WTC11 (cell line): ENCODE measurements at places on chromosomes 6 and 20. TPM values are rescaled to one million over a fixed set of nuclear protein-coding genes. Genes with fewer than 3 reads are reported as not detected.

SOX4 gene
- total RNA-seq, result 167 to 182 TPM (median 169 TPM) in 3 replicates

TRERF1 gene
- total RNA-seq, result 22.3 to 24.3 TPM (median 23.9 TPM) in 3 replicates

EYA2 gene
- 0.64 to 1.5 TPM (median 0.76 TPM) in 3 replicates for total RNA-seq

CUL7 gene
- total RNA-seq, result 20.8 to 27.9 TPM (median 27.0 TPM) in 3 replicates

PCK1 gene
- total RNA-seq, result 0.17 to 0.30 TPM (median 0.21 TPM) in 3 replicates

SMOC2 gene
- total RNA-seq, result 3.3 to 3.9 TPM (median 3.6 TPM) in 3 replicates

CST4 gene
- not detected in 3 replicates for total RNA-seq

KCNG1 gene
- 31.2 to 34.6 TPM (median 31.6 TPM) in 3 replicates for total RNA-seq

CD83 gene
- 5.5 to 7.5 TPM (median 7.4 TPM) in 3 replicates for total RNA-seq

SCGN gene
- total RNA-seq, result not detected in 3 replicates

LRFN2 gene
- 1.3 to 1.6 TPM (median 1.4 TPM) in 3 replicates for total RNA-seq

DNA sequence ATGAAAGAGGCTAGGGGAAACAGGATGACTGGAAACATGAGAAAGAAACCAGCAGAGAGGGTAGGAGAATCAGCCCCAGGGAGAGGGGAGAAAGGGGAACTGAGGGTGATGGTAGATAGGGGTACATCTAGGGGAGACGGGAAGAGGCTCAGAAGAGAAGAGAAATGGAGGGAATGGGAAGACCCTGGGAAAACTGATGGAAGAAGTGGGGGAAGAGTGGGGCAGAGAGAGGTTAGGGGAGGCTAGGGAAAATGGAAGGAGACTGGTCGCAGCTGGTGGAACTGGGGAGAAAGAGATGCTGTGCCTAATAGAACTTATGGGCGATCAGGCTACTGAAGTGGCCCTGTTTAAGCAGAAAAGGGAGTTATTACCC is 548 bp downstream of the PROCR start:
- no peak for DNase-seq

DNA sequence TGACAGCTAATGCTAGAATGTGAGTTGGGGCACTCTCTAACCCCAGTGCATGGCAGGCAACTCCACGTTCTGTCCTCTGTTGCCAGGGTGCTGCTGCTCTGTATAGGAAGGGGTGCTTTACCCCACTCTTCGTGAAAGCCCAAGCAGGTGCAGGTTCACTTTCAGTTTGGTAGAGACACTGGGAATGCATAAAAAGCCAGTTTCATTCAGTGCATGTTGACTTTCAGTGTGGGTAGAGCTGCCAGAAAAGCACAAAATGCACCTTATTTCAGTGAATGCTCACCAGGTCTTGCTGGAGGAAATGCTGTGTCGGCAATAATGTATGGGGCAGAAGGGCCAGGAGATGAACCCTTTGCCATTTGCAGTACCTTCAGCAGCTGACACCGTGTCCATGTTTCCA is 62.1 kb upstream of the ADGRB3 start:
- DNase-seq, result no peak

- DNase-seq, result peak; percentile 55
These were observed 691 bp downstream of the ASF1A start for GRCh38 chr6:118894425-118895260.

GRCh38 chr6:74074645-74075044 is 378.6 kb downstream of the CD109 start:
- DNase-seq, result no peak

- DNase-seq, result no peak
These were observed 41.4 kb downstream of the PHACTR3 start for GRCh38 chr20:59645761-59646171.

GRCh38 chr6:84356907-84357306 is 129.5 kb upstream of the CEP162 start:
- no peak for DNase-seq

DNA sequence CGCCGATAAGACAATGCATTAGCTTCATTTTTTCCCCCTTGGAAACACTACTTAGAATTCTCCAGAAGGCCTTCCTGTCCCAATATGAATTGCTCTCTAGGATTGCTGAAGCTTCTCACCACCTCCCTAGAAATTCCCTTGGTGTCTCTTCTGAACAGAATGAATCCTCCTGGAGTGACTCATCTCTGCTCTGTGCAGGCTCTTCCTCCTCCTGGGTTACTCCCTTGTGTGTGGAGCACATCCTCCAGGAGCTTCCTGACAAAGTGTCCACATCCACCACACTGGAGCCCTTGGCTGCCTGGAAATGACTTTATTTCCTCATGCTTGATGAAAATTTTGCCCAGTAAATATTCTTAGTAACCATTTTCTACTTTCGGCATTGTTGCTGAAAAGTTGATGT is 54.4 kb downstream of the DTNBP1 start:
- DNase-seq, result no peak

DNA sequence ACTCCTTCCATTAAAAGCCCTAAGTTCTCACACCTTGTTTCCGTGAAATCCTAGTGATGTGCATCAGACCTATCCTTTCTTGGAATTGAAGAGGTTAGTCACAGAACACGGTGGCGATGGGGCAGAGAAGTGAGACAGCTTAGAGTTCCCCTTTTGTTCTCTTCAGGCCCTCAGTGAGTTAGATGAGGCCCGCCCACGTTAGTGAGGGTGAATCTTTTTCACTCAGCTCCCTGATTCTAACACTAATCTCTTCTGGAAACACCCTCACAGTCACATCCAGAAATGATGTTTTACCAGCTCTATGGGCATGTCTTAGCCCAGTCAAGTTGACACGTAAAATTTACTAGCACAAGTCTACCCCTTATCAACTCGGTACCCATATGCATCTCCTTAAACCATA is 172.7 kb upstream of the NOX3 start:
- no peak for DNase-seq

- no peak for DNase-seq
These were observed 209.0 kb upstream of the CITED2 start for GRCh38 chr6:139583420-139583819.

GRCh38 chr20:32397567-32398084 is 39.5 kb downstream of the ASXL1 start:
- DNase-seq, result no peak

DNA sequence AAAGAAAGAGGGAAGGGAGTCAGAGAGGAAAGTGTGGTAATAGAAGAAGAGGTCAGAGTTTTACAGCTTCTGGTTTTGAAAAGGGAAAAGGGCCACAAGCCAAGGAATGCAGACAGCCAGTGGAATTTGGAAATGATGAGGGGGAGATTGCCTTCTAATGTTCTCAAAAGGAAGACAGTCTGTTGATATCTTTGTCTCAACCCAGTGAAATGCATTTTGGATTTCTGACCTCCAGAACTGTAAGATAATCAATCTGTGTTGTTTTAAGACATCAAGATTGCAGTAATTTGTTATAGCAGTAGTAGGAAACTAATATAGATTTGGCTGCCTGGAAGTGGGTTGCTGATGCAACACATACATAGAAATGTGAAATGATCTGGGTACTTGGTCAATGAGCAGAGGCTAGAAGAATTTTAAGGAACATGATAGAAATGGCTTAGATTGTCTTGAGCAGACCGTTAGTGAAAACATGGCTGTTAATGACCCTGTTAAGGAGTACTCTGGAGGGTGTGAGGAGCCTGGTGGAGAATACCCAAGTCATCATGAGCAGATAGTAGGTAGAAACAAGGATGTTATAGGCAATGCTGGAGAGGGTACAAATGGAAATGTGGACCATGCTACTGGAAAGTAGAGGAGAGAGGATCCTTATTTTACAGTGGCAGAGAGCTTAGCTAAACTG is 255.8 kb upstream of the RAB32 start:
- DNase-seq, result no peak

GRCh38 chr6:132512342-132512637 is 626 bp downstream of the STX7 start:
- no peak for DNase-seq

DNA sequence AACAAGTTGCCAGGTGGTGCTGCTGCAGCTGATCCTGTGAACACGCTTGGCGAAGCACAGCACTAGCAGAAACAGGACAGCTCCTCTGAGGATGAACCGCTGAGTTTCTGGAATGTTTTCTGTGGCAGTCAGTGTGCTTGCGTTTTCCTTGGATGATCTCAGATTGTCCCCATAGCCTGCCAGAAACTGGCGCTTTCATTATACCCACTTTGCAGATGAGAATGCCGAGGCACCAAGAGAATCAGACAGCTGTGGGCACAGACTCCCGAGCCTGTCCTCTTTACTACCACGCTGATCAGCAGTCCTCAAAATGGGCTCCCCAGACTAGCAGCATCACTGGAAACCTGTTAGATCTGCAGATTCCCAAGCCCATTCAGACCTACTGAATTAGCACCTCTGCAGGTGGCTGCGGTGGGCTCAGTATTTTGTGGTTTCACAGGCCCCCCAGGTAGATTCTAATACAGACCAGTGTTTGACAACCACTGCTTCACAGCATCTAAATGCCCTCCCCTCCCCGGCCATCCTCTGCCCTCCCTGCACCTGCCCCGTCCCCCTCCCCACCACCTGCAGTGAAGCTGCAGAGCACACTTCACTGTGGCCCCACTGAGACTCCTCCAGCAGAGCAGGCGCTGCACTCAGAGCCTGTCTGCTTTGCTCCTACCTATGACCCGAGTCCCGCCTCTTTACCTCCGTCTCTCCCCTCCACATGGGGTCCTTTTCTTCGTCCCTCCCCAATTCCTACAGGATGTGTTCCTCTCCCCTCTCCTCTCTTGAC is 29.6 kb downstream of the SPATA2 start:
- no peak for DNase-seq

- no peak for DNase-seq
These were observed 58.5 kb upstream of the CEP85L start for GRCh38 chr6:118709859-118710350.

- no peak for DNase-seq
These were observed 33.2 kb upstream of the NCOA3 start for GRCh38 chr20:47468290-47469050.

GRCh38 chr6:52208612-52209011 is 22.4 kb downstream of the IL17A start:
- DNase-seq, result no peak

- DNase-seq, result no peak
These were observed 261.2 kb upstream of the MAN1A1 start for GRCh38 chr6:119610754-119611153.

DNA sequence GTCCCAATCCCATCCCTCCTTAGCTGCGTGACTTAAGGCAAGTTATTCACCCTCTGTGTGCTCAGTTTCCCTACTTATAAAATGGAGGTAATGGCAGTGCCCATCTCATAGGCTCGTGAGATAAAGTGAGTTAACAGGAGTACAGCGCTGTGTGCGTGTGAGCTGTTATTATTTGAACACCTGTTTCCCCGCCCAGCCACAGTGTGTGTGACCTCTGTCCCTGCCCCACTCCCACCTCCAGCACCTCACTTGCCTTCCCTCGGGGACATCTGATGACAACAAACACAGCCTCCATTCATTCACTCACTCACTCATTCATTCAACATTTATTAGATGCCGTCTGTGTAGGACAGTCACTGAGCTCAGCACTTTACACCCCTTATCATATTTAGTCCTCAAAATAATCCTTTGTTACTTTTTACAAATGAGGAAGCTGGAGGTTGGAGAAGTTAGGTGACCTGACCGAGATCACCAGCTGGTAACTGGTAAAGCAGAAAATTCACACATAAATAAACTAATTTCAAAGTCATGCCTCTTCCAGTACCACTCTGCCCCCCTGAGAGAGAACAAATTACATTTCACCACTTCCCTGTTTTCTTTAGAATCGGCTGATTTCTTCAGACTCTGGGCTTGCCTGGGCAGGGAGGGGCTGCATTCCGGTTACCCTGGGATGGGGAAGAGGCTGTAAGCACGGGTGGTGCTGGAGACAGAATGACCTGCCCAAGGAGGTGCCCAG is 58.6 kb downstream of the CPNE5 start:
- no peak for DNase-seq

DNA sequence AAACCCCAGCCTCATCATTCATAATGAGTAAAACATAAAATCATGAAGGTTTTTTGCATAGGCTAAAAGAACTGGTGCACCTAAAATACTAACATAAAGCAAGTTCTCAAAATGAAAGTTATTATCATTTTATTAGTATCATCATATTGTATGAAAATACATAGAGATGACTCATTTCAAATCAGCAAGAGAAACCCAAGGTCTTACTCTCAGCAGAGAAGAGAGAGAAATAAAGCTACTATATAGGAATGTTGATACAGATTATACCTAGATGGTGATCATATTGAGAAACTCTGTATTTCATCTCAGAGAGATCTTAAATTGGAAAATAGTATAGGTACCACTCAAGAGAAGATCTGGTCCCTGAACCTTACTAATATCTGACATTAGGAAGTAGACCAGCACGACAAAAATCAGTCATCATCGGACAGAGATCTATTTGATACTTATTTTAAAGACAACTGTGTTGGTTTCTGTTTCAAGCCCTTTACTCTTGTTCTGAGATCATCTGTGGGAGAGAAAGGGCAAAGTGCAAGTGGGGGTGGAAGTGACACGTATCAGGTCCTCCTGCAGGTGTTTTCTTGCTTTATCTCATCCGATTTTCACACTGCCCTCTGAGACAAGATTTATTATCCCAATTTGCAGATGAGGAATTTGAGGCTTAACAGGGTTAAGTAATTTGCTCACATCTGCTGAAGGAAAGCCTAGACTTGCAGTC is 532.3 kb downstream of the MAFB start:
- DNase-seq, result no peak

GRCh38 chr6:66838764-66839163 is 1131.7 kb upstream of the EYS start:
- DNase-seq, result no peak

- DNase-seq, result no peak
These were observed 449.8 kb upstream of the RNF217 start for GRCh38 chr6:124512431-124512830.

DNA sequence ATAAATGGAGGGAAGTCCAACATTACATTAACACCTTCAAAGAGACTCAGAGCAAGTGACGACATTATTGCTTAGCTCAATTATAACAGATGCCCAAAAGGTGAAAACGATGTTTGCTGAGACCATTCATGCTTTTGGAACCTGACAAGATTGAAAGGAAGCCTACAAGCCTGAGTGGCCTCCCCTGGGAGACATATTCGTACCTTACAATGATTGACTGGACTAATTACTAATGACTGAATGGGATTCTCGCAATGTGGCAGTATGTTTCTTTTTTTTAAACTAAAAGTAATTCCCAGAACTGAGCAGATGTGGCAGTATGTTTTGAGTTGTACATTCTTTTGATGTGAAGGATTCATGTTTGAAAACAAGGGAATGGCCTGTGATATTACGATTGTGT is 49.9 kb downstream of the VEGFA start:
- no peak for DNase-seq

GRCh38 chr6:111119571-111120329 is 32.4 kb downstream of the SLC16A10 start:
- no peak for DNase-seq

DNA sequence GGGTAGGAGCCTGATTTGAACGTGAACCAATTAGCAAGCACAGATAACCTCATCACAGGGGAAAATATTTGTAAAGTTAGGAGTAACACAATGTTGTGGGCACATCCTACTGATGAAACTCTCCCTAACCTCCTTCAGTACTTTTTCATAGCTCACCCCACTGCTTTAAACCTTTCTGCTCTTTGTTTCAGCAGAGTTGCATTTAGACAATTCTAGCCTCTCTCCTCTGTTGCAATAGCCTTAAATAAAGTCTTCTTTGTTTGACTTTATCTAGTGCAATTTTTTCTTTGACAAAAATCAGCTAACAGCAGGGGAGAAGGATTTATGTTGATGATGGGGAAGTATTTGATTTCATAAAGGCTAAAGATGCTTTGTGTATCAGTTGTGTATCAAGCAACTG is 14.1 kb downstream of the C6orf141 start:
- DNase-seq, result no peak
